ENCODE measurements at places on chromosomes 11 and 22.

GRCh38 chr22:37549704-37550059 lies 10.6 kb upstream of the CDC42EP1 start:
- DNase-seq = no peak

- no peak for DNase-seq
Measured at GRCh38 chr22:43859621-43860020, 2.7 kb downstream of the SULT4A1 start.

DNA sequence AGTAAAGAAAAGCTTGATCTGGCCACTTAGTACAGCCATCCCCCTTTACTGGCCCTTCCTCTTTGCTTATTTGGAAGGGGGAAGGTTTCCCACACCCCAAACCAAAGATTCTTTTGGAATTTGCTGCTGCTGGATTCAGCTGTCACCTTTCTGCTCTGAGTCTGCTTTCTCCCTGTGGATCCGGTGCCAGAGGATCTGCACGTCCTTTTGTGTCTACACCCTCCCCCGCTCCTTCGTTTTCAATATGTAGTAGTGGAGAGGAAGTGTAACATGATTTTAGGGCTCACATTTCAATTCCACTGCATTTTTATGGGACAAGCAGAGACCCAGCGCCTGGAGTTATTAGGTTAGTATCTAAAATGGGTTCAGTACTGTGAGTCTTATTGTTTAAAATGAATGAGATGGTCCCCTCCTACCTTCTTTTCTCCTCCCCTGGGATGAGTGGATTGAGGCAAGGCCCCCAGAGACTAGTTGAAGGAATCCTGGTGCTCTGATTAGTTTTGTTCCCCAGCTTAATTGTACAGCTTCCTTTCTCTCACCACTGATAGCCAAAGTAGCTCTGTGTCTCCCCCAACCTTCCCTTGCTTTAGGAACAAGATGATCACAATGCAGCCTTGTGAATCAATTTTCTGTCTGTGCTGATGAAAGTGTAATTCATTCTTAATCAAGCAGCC lies 30.5 kb upstream of the CABP7 start:
- no peak for DNase-seq

- DNase-seq = no peak
Measured at GRCh38 chr11:104663190-104664140, 234.8 kb downstream of the CASP12 start.

DNA sequence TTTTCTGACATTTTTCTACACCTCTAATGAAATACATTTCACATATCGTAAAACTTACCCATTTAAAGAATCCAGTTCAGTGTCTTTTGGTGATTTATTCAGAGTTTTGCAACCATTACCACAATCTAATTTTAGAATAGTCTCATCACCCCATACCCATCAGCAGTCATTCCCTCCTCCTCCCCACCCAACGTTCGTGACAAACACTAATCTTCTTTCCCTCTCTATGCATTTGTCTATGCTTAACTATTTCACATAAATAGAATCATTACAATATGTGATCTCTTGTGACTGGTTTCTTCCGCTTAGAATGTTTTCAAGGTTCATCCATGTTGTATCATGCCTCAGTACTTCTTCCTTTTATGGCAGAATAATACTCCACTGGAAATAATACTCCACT lies 9.5 kb downstream of the TTC28 start:
- DNase-seq = no peak

- DNase-seq = no peak
Measured at GRCh38 chr11:118206391-118207031, 18.3 kb downstream of the JAML start.

- DNase-seq = peak; percentile 80
Measured at GRCh38 chr22:46122511-46122971, 27.8 kb upstream of the PPARA start.

DNA sequence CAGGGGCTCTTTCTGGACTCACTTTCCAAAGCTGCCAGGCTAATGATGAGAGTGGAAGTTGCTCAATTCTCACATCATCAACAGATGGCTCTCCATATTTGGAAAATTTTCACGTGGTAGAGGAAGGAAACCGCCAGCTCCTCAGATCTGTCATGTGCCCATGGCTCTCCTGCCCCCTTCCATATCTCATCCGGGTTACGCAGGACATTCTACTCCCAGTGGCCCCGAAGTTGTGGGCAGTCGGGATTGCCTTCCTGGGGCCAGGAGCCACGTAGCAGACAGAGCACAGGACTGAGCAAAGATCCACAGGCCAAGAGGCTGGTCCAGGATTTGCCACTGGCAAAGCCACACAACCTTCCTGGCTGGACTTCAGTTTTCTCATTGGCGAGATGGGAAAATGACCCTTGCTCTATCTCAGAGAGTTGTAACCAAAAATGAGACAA lies 38.8 kb downstream of the RPUSD4 start:
- DNase-seq = no peak

GRCh38 chr22:37196539-37197450 lies 8.7 kb upstream of the C1QTNF6 start:
- DNase-seq = no peak

DNA sequence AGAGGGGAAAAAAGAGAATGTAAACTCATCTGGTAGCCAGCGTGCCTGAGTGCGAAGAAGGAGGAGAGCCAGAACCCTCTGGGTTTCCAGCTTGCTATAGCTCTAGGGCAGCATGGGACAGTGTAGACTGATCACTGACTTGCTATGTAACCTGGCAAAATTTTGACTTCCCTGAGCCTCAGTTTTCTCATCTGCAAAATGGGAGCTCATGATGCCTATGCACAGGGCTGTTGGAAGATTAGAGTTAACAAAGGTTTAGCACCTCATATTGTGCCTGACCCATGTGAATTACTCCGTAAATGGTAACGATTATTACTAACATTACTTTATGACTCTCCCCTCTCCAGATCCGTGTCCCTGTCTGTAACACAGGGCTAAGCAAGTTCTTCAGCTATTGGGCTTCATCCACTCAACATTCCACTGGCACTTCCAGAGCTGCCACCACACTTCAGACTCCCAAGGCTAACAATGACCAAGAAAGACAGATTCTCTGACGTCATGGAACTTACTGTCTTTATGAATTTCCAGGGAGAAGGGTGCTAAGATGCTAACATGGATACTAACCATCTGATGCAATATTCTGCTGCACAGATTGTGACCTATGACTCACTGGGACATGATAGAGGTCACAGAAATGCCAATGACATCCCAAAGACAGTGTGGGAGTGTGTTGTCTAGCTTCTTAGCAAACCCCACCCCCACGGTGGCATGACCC lies 195.2 kb downstream of the TRIM29 start:
- DNase-seq = no peak

DNA sequence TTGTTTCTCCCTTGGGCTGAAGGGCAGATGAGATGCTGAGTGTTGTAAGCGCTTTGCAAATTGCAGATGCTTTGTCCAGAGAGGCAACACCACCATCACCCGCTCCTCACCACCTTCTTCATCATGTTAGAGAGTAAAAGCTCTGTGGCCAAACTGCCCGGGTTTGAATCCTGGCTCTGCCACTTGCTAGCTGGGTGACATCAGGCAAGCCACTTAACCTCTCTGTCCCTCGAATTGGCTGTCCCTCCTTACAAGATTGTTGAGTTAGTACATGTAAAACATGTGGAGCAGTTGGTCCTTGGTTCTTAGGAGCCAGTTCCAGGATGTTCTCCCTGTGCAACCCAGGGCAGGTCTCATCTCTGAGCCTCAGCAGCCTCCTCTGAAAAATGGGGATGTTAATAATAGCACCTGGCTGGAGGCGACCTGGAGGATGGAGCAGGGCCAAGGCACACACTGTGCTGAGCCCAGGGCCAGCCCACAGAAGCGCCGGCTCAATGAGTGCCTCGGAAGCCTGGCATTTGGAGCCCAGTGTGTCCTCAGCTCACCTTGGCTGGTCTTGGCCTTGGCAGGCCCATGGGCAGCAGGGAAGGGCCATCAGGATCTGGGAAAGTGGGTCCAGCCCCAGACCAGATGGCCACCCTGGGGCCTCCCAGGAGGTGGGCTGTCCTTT lies 10.5 kb downstream of the C11orf86 start:
- no peak for DNase-seq

DNA sequence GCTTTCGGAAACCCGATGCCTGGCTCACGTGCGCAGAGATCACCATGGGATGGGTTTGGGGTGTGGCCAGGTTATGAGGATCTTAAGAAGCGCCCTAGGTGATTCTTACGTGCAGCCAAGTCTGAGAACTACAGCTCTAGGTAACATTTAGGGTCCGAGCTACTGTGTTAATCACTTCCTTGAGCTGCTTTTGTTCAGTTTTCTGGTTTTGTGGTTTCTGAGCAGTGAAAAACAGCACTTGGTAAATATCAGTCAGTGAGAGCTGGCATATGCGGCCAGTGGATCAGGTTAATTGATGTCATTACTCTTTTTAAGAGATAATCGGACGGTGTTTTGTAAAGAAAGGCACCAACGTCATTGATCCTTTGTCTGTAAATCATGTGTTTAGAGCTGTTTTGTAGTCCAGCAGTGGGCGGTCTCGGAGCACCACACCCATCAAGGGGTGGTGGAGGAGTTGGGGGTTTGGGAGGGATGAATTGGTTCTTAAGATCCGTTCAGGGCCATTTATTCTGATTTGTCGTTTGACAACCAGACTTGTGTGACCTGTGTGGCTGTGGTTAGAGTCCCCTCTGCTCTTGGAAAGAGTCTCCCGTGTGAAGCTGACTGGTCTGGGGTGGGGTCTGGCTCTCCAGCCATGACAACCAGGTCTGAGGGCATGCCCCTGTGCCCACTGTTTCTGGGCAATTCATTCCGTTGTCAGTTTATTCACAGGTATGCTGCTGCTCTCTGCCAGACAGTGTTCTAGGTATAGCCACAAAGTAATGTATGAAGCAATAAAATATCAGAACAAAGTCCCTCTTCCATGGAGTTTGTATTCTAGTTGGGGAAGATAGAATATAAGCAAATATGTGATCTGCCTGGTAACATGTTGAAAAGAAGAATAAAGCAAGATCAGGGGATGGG lies 61.9 kb upstream of the SORL1-AS1 start:
- DNase-seq = no peak

GRCh38 chr11:107856981-107857517 lies 1.5 kb downstream of the SLC35F2 start:
- DNase-seq = no peak

- DNase-seq = no peak
Measured at GRCh38 chr11:115300660-115301428, 203.4 kb downstream of the CADM1 start.

- DNase-seq = no peak
Measured at GRCh38 chr11:130452176-130452575, 3.7 kb downstream of the ADAMTS15 start.

- no peak for DNase-seq
Measured at GRCh38 chr11:11035331-11035730, 177.5 kb upstream of the ZBED5 start.

DNA sequence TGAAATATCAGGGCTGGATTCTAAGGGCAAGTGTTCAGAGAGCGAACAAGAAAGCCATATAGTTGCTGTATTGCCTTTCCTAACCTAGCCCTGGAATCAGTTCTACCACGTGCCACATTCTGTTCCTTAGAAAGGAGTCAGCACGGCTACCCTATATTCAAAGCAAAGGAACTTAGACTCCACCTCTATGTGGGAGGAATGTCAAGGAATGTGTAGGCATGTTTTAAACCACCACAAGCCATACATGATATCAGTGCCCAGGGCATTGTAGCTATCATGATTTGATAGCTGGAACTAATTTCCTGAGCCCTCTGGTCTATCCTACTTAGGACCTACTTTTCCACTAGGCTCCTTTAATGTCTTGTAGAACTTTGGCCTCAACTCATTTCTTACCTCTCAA lies 2.5 kb upstream of the EIF4ENIF1 start:
- no peak for DNase-seq

- no peak for DNase-seq
Measured at GRCh38 chr11:45850446-45850845, 3.2 kb downstream of the CRY2 start.
